ENCODE measurements at places on chromosomes 6 and 20.

- no peak for DNase-seq
Observed at GRCh38 chr20:35621560-35621946, 5.9 kb downstream of the SPAG4 start.

- no peak for DNase-seq
Observed at GRCh38 chr20:1291191-1291741, 25.2 kb downstream of the SNPH start.

- no peak for DNase-seq
Observed at GRCh38 chr6:152117156-152118133, 310.0 kb downstream of the ESR1 start.

- DNase-seq, result no peak
Observed at GRCh38 chr20:5797165-5797564, 47.0 kb downstream of the SHLD1 start.

DNA sequence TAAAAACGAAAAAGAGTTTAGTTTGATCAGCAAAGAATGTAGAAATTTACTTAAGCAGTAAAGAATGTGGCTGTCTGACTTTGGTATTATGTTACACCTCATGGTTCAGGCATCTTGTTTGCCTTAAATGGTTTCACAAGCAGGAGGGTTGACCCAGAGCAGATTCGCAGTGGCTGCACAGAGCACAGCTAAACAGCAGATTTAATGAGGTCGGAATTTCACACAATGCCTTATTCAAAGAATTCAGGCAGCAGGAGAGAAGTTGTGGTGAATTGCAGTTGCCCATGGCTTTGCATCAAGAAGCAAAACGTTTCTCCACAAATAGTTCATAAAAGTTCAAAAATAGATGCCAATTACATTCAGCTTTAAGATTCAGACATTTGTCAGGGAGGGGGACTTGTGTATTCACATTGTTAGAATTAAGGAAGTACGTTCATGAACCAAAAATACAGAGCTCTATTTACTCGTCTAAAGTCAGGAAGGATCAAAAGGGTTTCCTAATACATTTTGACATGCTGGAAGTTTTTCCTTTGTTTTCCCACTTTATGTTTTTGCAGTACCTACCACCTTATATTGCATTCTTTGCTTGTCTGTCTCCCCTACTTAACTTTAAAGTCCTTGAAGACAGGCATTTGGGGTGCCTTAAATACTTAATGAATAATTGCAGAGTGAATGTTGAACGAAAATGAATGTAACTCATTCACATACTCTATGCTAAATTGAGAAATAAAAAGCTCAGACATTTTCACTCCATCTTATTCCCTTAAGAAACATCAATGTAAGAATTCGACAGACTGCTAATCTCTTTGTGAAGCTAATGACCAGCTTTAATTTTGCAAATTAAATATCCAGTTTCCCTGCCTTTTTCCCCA is 1163.6 kb upstream of the CITED2 start:
- DNase-seq, result peak; percentile 15
